ENCODE measurements at places on chromosomes 1 and 21.

- no peak for DNase-seq
These were observed 62.8 kb downstream of the SIM2 start for GRCh38 chr21:36761685-36762084.

DNA sequence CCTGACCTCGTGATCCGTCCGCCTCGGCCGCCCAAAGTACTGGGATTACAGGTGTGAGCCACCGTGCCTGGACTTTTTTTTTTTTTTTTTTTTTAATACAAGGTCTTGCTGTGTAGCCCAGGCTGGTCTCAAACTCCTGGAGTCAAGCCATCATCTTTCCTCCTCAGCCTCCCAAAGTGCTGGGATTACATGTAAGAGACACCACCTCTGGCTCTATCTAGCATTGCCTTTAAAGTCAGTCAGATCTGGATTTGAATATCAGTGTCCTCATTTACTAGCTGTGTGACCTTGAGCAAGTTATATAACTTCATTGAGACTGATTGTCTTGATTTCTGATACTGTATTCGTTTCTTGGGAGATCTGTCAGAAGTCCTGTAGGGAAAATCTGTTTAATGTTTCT is 6.6 kb downstream of the MAP3K21 start:
- no peak for DNase-seq

DNA sequence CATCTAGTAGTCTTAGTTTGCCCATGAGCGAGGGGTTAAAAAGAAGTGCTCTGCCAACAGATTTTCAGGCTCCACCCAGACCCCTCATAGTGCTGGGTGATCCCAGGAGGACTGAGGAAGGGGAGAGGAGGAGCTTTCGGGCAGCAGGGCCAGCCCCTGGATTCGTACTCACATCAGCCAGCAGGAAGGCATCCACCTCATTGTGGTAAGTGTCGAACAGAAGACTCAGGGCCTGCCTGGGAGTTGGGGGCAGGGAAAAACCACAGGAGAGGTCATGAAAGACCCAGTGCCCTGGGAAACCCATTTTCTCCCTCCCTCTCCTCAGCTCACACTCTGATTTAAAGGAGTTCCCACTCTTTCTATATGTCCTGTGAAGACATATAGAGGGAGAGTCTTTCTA is 34.9 kb downstream of the PIK3C2B start:
- no peak for DNase-seq

DNA sequence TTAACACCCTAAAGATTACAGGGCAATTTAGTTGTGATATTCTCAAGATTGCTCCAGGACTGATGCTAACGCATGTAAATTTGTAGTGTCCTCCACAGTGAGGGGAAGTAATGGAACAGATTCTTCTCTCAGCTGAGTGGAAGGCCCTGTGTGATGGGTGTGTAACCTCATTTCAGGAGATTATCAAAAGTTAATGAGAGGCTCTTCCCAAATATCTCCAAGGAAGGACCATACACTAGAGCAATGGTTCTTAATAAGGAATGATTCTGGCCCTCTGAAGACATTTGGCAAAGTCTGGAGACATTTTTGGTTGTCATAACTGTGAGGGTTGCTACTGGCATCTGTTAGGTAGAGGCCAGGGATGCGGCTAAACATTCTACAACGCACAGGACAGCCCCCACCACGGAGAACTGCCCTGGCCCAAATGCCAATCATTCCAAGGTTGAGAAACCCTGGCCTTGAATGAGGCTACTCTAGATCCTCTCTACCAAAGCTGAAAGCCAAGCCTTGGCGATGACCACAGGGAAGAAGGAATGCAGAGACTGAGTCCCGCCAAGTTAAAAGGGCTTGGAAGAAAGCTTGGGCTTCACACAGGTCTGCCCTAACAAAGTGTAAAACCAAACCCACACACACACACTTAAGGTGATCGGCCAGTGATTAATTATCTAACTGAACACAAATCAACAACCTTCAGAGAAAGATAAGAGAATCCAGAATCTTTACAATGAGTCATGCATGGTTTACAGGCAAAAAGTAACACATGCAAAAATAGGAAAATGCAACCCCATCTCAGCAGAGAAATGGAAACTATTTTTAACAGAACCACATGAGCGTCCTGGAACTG is 135.8 kb downstream of the SYF2 start:
- DNase-seq: no peak

- DNase-seq: no peak
These were observed 251.0 kb downstream of the TTLL7 start for GRCh38 chr1:83747853-83748482.

GRCh38 chr1:90220941-90221693 is 226.2 kb downstream of the ZNF326 start:
- DNase-seq: no peak
